ENCODE measurements at places on chromosomes 1 and 21.
A peak's percentile ranks its signal among the peaks of the same experiment; 100 is the strongest.

GRCh38 chr1:231359113-231359512 is 21.0 kb downstream of the SPRTN start:
- peak; percentile 86 for DNase-seq

DNA sequence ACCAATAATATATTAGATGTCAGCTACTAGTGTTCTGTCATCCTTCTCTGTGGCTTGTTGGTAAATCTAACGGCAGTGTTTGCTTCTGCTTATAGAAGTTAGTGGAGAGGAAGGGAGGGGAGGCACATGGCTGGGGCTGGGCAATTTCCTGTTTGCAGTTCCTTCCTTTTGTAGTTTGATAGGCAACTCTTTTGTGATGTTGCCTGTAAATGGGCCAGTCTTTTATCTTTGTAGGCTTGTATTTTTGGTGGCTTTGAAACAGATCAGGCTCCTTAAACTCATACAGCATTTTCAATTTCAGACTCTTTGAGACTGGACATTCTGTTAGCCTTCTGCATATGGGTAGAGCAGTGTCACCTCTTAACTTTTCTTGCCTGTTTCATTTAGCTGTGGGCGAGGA is 48.1 kb downstream of the CDC14A start:
- peak; percentile 64 for DNase-seq

- no peak for DNase-seq
These were observed 56.8 kb downstream of the CDC42BPA start for GRCh38 chr1:227261501-227261900.

- no peak for DNase-seq
These were observed 71.8 kb downstream of the NME7 start for GRCh38 chr1:169295846-169296245.

- no peak for DNase-seq
These were observed 35.8 kb downstream of the TESK2 start for GRCh38 chr1:45455162-45455561.

GRCh38 chr1:172980456-172980855 is 70.3 kb downstream of the TNFSF18 start:
- no peak for DNase-seq

- peak; percentile 88 for DNase-seq
These were observed 26.1 kb upstream of the ZNF496 start for GRCh38 chr1:247357781-247358211.
